BE2C (cell line): ENCODE measurements at places on chromosomes 12 and 14.
A peak's percentile ranks its signal among the peaks of the same experiment; 100 is the strongest.

DNA sequence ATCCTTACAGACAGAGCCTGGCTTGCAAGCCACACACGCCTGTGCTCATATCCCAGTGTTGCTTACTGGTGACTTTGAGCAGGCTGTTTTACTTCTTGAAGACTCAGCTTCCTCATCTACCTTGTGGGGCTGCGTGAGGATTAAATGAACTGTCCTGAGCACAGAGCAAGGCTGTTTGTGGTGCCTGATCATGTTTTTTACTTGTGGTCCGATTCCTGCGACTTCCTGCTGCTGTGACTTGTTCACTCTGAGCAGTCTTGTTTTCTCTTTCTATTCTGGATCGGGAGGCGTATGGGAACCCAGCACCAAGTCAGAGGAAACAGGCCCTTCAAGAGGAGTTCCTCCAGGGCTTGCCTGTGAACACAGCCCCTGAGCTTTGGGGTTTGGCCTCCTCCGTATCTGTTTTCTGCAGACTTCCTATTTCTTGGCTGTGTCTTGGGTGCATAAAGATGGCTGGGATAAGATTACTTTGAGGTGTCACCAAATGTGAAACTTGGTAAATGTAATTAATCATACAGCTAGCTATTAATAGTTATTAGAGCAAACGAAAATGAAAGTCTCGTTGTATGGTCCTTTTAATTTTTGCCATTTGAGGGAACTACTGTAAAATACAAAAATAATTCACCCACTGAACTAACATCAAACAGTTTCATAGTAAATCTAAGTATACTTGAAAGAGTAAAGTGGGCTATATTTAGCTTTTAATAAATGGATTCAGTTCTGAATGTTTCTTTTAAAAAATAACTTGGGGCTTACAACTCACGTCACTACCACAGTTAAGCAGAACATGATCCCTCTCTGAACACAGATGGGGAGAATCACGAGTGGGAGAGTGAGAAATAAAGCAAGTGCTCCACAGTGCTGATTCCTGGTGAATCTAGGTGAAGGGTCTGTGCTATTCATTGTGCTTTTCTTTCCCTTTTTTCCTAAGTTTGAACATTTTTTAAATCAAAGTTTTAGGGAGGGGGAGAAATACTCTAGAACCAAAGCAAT lies 251.5 kb downstream of the FOXN3 start:
- no peak for DNase-seq

GRCh38 chr12:91040096-91040755 lies 17.6 kb downstream of the KERA start:
- DNase-seq: no peak

- no peak for DNase-seq
These were observed 118.8 kb upstream of the DIO3 start for GRCh38 chr14:101442451-101442850.

GRCh38 chr12:106136263-106136662 lies 2.5 kb downstream of the NUAK1 start:
- peak; percentile 82 for DNase-seq

DNA sequence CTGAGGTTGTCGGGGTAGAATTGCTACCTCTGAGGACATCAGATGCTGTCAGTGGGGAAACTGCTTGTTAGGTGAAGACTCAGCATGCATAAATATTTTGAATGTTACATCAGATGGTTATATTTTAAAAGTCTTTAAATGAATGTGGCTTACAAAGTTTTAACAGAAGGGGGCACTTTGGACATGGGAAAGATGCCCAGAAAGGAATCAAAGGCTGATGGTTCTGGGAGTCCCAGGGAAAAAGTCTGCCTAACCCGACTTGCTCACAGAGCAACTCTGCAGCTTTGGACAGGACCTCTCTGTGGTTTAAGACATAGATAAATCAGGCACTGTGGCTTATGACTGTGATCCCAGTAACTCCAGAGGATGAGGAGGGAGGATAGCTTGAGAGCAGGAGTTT lies 474.9 kb downstream of the ATP23 start:
- DNase-seq: no peak

GRCh38 chr14:60183741-60184140 lies 18.5 kb upstream of the DHRS7 start:
- no peak for DNase-seq
